ENCODE measurements at places on chromosomes 7 and 10.
A peak's percentile ranks its signal among the peaks of the same experiment; 100 is the strongest.

- no peak for DNase-seq
Measured at GRCh38 chr10:16481052-16481728, 40.5 kb downstream of the C1QL3 start.

GRCh38 chr7:98458090-98458875 is 57.4 kb upstream of the BAIAP2L1 start:
- DNase-seq = no peak

DNA sequence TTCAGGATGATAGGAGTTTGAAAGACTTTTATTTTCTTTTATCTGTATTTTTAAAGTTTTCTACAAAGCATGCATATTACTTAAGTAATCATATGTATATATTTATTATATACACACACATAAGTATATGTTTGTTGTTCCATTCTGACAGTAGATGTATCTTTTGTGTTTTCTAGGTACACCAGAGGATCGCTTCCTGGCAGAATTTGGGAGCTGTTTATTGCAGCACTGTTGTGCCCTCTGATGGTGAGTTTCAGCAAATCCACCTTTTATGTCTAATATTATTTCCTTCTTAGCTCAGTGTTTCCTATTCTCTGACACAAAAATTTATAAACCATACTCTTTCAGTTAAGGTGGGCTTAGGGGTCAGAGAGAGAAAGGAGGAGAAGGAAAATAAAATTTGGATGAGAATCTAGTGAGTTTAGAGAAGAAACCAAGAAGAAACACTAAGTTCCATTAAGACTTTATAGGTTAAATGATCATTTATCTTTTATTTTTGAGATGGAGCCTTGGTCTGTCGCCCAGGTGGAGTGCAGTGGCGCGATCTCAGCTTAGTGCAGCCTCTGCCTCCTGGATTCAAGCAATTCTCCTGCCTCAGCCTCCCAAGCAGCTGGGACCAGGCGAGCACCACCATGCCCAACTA is 59.2 kb upstream of the OIT3 start:
- peak; percentile 40 for DNase-seq

DNA sequence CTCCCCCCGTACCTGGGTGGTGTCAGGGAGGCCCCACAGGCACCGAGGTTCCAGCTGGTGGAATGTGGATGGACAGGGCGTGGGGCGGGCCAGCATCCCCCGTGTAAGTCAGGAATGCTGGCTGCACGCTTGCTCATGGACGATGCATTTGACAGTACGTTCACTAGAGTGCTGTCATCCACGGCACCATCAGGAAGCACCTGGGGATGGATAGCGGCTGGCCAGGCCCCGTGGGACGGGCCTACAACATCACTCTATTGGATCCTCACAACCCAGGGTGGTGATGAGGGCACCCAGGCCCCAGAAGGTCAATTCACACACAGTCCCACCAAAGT is 63.6 kb downstream of the INSIG1 start:
- DNase-seq = no peak

- DNase-seq = peak; percentile 7
Measured at GRCh38 chr10:130036296-130037065, 72.4 kb upstream of the EBF3 start.

Measured in NCI-H345 (cell line).